ENCODE measurements at places on chromosomes 1 and 21.

DNA sequence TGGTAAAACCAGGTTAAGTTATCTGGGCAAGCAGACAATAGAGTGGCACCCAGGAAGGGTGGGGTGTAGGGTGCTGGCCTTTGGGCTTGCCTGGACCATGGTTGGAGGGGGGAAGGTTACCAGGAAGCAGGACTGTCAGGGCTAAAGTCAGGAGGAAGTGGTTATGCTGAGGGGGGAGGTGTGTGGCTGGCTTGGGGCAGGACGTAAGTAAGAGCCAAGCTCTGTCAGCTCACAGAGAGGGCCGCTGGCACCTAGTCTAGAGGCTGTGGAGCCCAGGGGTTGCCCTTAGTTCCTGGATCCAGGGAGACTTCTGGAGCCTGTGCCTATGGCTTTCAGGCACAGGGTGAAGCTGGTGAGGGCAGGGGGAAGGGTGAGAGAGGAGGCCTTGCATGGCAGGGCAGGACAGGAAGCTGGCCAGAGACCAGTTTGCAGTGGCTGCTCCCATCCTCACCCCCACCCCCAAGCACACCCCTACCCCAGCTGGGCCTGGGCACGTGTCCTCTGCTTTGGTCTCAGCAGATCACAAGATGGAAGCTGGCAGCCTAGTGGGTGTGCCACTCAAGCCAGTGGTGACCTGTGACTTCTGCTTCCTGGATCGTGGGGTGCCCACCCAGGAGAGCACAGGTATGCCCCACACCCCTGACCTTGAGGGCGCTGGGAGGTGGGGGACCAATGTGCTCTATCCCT lies 20.5 kb upstream of the SMYD3 start:
- peak; percentile 74 for DNase-seq

GRCh38 chr1:237760951-237761350 lies 129.8 kb downstream of the ZP4 start:
- no peak for DNase-seq

DNA sequence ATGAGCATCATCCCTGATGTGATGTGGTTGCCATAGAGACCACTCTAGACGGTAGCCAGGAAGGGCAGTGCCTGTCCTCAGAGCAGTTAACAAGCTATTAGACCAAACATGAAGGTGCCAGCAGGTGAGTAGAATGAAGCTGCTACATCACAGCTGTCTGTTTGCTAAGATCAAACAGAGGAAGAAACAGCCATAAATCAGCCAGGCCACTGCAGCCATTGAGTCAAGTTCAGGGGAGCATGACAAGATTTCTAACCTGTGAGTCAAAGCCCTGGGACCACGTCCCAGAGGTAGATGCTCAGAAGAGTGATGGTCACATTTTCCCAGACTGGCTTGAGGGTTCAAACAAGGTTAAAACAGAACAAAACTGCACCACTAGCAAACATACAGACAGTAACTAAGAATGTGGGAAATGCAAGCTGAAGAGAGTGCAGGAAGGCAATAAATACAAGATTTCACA lies 450.6 kb upstream of the DAB1 start:
- no peak for DNase-seq

GRCh38 chr1:185351734-185352466 lies 34.9 kb upstream of the IVNS1ABP start:
- no peak for DNase-seq

DNA sequence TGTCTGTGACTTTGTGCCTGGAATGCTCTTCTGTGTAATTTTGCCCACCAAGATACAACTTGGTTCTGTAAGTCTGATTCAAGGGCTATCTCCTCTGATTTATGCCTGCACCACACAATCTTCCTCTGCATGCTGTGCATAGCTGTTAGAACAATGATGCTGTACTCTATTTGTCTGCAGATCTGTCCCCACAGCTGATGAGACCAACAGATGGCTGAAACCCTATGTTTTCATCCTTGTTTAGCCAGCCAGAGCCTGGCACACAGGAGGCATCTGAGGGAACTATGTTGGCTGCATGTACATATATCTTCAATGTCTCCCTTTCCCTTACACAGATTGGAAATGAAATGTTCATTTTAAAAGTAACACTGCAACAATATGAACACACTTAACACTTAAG lies 58.0 kb upstream of the ABCA4 start:
- no peak for DNase-seq

DNA sequence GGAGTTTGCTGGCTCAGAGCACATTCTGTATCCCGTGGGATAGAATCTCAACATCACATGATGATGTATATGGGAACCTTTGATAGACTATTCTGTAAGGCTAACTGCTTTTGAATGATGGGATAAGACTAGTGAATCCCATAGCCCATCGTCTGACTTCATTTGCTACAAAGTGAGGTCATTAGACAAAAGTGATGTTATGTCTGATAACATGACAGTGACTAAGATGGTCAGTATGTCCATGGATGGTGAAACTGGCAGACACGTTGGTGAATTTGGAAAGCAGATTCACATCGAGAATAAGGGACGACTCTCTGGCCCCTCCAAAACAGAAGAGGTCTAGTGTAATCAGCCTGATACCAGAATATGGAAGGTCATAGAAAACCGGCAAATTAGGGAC lies 108.4 kb downstream of the HHAT start:
- no peak for DNase-seq

DNA sequence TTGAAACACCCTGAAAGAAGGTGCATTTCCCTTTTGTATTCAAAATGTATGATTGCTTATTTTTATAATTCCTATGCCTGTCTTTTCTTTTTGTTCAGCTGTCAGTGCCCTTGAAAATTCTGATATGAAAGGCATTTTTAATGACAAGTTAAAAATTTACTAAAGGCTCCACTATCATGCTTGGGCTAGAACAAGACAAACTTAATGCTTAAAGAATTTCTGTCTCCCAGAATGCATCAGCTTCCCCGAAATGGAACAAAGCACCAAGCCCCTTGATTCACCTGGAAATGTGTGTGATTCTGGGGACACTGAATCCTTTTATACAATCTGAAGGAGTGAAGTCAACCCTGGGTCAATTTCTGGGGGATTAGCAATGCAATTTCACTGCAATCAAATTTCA lies 457.5 kb downstream of the LMO4 start:
- DNase-seq = no peak
